ENCODE measurements at places on chromosomes 7 and 10.

DNA sequence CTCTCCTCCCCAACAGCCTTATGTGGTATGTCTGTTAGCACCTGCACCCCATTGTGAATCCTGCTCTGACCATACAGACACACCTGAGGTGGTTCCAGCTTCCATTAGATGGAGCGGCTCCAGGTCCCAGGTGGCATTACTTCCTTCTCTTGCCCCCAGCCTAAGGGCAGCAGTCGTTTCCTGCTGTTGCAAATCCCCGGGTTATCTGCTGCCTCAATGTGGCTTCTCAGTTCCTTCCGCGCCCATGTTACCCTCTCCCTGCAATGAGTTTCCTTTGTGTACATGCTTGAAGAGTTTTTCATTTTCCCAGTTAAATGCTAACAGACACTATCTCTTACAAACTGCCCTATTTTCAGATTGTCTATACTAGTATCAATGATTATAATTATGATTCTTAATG is 62.8 kb upstream of the PRKCQ start:
- no peak for DNase-seq

DNA sequence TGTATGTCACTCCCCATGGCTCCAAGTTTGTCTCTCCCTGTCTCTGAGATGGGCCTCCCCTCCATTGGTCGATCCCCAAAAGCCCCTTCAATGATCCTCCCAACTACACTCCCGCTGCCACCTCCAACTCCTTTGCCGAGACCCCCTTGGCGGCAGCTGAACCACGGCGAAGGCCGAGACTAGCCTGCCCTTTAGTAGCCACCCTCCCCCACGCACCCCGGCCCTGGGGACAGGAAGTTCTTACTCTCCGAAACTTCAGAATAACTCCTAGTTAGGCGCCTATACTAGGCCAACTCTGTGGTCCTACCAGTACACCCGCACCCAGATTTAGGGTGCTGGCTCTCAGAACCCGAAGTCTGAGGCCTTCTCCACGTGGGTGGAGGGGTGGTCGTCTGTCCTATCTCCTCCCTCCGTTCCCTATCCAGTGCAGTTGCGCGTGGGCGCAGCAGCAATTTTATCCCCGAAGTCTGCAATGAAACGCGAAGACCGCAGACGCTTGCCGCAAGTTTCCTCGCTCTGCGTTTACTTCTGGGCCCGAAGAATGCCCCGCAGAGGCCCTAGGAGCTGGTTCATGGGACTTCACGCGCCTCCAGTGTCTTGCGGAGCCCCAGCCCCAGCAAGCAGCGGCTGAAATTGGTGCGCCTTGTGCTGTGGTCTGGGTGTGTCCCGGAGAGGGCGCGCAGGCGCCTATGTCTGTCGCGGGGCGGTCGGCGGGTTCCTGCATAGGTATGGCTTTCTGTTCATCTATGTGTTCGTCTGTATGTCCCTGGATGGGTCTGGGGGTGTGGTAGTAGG is 82.6 kb upstream of the SLF2 start:
- DNase-seq, result no peak

GRCh38 chr10:86110156-86110786 is 256.3 kb downstream of the GRID1 start:
- no peak for DNase-seq

DNA sequence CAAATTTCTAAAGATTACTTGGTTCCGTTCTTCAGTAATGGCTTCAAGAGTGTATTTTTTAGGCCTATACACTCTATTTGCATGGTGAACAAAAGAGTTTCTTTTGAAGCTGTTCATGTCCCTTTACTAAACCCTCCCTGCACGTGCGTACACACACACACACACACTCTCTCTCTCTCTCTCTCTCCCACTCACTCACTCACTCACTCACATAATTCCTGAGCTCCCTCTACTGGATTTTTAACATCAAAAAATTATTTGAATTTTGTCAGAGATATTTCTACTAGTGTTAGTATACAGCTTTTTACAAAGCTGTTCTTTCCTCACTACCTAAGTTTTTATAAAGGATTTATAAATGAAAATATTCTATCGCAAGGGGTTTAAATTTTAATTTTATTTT is 85.9 kb downstream of the UBE3C start:
- peak; percentile 44 for DNase-seq

DNA sequence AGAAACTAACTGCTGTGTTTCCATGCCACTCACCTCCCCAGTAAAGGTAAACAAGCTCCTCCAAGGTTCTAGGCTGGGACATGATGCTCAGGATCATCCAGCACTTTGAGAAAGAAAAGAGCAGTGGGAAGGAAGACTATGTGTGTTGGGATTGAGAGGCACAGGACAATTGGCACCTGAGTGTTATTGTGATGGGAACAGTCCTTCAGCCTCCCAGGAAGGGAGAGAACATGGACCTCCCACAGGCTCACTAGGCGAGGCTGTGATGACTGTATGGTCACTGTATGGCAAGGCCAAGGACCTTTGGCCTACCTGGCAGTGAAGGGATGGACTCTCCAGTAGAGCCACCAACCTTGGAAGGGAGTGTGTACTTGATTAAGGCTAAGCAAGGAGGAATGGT is 123.2 kb upstream of the UNC5B start:
- no peak for DNase-seq

DNA sequence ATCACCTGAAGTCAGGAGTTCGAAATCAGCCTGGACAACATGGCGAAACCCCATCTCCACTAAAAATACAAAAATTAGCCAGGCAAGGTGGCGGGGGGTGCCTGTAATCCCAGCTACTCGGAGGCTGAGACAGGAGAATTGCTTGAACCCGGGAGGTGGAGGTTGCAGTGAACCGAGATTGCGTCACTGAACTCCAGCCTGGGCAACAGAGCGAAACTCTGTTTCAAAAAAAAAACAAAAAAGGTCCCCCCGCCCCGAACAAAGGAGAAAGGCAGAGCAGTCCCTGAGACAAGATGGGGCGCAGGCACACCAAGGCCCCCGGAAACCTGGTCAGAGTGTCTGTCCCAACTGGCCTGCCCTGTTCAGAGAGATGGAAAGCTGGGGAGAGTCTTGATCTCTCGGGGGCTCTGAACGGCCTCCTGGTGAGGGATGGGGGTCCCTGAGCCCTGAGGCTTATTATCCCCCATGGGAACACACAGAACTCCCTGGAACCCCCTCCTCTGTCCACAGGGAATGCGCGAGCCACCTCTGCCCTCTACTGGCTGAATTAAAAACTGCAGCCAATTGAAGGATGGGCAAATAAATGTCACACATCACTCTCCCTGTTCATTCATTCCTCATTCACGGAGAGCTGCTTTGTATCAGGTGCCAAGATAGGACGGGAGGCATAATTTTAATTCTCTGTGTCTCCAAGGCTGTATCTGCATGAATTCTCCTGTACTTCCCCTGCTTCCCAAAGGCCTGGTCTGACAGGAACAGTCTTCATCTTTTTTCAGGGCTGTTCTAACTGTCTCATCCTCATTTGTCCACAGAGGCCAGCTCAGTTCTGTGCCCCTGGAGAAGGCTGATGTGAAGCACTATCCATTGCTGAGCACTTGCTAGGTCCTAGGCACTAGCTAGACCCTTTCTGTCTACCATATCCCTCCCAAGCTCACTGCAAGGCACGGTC is 28.9 kb downstream of the MAT1A start:
- DNase-seq, result peak; percentile 33

- DNase-seq, result no peak
Observed at GRCh38 chr10:34358729-34359434, 456.2 kb downstream of the PARD3 start.

- no peak for DNase-seq
Observed at GRCh38 chr7:148485618-148486017, 104.9 kb upstream of the C7orf33 start.

- no peak for DNase-seq
Observed at GRCh38 chr7:131147604-131148003, 180.1 kb upstream of the MKLN1 start.

- no peak for DNase-seq
Observed at GRCh38 chr10:16787361-16787791, 29.8 kb downstream of the RSU1 start.

DNA sequence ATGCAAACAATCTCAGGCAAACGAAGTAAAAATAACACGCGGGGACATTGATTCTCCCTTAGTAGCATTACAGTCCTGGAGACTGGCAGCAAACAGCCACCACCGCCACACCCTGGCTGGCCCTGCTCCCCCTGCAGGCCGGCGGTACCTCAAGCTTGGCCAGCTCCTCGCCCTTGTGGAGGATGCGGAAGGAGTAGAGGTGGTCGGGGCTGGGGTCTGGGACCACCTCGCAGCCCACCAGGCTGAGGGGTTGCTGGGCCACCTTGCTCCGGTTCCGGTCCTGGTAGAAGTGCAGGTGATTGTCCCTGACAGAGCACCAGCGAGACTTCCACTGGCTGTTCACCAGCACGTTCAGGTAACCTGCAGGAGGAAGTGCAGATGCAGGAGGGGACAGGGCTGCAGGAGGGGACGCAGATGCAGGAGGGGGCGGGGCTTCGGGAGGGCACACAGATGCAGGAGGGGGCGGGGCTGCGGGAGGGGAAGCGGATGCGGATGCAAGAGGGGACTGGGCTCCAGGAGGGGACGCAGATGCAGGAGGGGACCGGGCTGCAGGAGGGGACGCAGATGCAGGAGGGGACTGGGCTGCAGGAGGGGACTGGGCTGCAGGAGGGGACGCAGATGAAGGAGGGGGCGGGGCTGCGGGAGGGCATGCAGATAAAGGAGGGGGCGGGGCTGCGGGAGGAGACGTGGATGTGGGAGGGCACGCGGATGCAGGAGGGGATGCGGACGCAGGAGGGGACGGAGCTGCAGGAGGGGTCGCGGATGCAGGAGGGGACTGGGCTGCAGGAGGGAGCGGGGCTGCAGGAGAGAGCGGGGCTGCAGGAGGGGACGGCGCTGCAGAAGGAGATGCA is 65.7 kb downstream of the VWA2 start:
- no peak for DNase-seq

- DNase-seq, result peak; percentile 74
Observed at GRCh38 chr7:142516038-142516501, 233.2 kb upstream of the PRSS1 start.

- DNase-seq, result no peak
Observed at GRCh38 chr10:79939969-79940368, 8.9 kb downstream of the SFTPD start.

GRCh38 chr7:69967689-69968450 is 369.6 kb downstream of the AUTS2 start:
- DNase-seq, result no peak

GRCh38 chr7:7857143-7857583 is 111.4 kb upstream of the GLCCI1 start:
- DNase-seq, result no peak

GRCh38 chr10:11396311-11396955 is 215.0 kb downstream of the USP6NL start:
- no peak for DNase-seq

DNA sequence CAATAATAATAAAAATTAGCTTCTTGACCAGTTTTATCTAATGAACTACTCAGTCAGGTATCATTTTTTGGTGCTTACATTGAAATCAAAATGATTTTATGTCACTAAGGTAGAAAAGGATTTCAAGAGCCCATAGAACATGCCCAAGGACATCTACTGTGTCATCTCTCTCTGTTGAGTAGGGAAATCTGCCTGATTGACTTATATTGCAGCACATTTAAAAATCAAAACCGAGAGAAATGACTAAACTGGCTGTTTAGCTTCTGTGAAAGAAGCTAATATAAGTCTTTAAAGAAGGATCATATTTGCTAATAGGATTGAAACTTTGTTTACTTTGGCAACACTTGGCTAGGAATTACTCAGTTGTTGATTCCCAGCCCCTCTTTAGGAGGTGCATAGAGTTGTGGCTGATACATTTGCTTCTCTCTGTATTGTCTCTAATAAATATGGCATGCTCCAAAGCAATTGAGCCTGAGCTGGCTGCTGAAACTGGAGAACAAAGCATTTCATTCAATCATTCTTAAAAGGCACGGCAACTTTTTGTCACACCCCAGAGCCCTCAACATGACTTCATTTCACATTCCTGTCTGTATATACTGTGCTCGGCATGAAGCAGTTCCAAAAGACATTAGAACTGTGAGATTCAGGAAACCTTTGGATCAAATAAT is 1096.9 kb upstream of the POT1 start:
- DNase-seq, result peak; percentile 9

DNA sequence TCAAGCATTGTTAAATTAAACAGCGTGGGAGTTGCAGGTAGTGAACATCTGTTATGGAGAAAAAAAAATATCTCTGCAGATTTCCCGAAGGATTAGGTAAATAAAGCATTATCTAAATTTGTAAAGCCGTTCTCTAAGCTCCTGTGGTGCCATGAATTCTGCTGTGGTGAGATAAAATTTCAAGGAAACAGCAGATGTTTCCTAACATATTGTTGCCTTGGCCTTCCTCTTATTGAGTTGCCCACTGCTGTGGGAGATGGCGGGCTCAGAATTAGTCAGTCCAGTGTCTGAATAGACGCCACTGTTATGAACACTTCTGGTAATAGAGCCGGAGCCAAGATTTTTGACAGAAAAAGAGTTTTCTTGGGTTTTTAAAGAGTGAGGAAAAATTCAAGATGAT is 82.6 kb upstream of the ELMO1 start:
- no peak for DNase-seq

- no peak for DNase-seq
Observed at GRCh38 chr10:31350891-31351290, 31.9 kb downstream of the ZEB1 start.

DNA sequence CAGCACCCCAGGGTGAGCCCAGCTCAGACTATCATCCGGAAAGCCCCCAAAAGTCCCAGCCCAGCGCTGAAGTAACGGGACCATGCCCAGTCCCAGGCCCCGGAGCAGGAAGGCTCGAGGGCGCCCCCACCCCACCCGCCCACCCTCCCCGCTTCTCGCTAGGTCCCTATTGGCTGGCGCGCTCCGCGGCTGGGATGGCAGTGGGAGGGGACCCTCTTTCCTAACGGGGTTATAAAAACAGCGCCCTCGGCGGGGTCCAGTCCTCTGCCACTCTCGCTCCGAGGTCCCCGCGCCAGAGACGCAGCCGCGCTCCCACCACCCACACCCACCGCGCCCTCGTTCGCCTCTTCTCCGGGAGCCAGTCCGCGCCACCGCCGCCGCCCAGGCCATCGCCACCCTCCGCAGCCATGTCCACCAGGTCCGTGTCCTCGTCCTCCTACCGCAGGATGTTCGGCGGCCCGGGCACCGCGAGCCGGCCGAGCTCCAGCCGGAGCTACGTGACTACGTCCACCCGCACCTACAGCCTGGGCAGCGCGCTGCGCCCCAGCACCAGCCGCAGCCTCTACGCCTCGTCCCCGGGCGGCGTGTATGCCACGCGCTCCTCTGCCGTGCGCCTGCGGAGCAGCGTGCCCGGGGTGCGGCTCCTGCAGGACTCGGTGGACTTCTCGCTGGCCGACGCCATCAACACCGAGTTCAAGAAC is 1.1 kb downstream of the VIM start:
- peak; percentile 96 for DNase-seq

- DNase-seq, result no peak
Observed at GRCh38 chr7:116315803-116316202, 105.5 kb downstream of the TES start.

GRCh38 chr7:157526005-157526912 is 189.5 kb downstream of the DNAJB6 start:
- DNase-seq, result no peak

DNA sequence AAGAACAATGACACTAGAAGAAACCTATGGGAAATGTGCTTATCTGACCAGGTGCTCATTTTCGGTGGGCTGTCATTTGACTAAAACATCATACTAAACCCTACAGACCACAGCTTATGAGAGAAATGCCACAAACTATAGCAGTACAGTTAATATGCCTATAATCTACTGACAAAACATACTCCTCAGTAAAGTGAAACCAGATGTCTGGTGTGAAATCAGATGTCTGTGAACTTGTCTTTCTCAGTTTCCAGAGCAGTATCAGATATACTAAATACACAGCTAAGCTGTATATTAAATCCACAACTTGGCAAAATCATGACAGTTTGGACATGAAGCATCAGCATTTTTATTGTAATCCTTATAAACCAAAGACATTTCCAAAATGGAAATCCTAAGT is 3.3 kb downstream of the IMMP2L start:
- peak; percentile 21 for DNase-seq

GRCh38 chr10:12165036-12165435 is 30.7 kb downstream of the NUDT5 start:
- no peak for DNase-seq

Data from fibroblast of skin of back (primary cell).